ENCODE measurements at places on chromosomes 6 and 20. TPM values are rescaled to one million over a fixed set of nuclear protein-coding genes. Genes with fewer than 3 reads are reported as not detected.

FAM83B gene
- not detected for total RNA-seq

OPRL1 gene
- 0.23 TPM for total RNA-seq

TNXB gene
- total RNA-seq: 0.06 TPM

LINC00237 gene
- not detected for total RNA-seq

PRR18 gene
- not detected for total RNA-seq

PROKR2 gene
- not detected for total RNA-seq

TMC2 gene
- total RNA-seq: not detected

AKAP12 gene
- total RNA-seq: 6.5 TPM

TFAP2C gene
- 7.2 TPM for total RNA-seq

PLA2G7 gene
- not detected for total RNA-seq

CASS4 gene
- total RNA-seq: 0.06 TPM

TRIM31 gene
- 0.12 TPM for total RNA-seq

ID1 gene
- total RNA-seq: 489 TPM

TPD52L1 gene
- total RNA-seq: 3.4 TPM

BPI gene
- 0.10 TPM for total RNA-seq

MDFI gene
- total RNA-seq: 0.72 TPM

GSTA2 gene
- 0.37 TPM for total RNA-seq

GRIK2 gene
- total RNA-seq: 2.9 TPM

PPP1R18 gene
- 49.9 TPM for total RNA-seq

ADAM33 gene
- not detected for total RNA-seq

VGLL2 gene
- total RNA-seq: 0.50 TPM

CLIC5 gene
- not detected for total RNA-seq

GNAS-AS1 gene
- total RNA-seq: 1.5 TPM

NKX2-4 gene
- 1.1 TPM for total RNA-seq

PRRT1 gene
- 0.10 TPM for total RNA-seq

DDX43 gene
- total RNA-seq: not detected

AMD1 gene
- 58.9 TPM for total RNA-seq

APOM gene
- 1.1 TPM for total RNA-seq

IL17A gene
- not detected for total RNA-seq

RALGAPB gene
- total RNA-seq: 14.0 TPM

HLA-DQA2 gene
- total RNA-seq: not detected

PPP1R16B gene
- total RNA-seq: 0.16 TPM

HLA-DRA gene
- total RNA-seq: 0.53 TPM

LCA5 gene
- 1.3 TPM for total RNA-seq

MMUT gene
- total RNA-seq: 9.9 TPM

Measured in H4 (cell line).